ENCODE measurements at places on chromosomes 7 and 10. TPM values are rescaled to one million over a fixed set of nuclear protein-coding genes. Genes with fewer than 3 reads are reported as not detected.

DNA sequence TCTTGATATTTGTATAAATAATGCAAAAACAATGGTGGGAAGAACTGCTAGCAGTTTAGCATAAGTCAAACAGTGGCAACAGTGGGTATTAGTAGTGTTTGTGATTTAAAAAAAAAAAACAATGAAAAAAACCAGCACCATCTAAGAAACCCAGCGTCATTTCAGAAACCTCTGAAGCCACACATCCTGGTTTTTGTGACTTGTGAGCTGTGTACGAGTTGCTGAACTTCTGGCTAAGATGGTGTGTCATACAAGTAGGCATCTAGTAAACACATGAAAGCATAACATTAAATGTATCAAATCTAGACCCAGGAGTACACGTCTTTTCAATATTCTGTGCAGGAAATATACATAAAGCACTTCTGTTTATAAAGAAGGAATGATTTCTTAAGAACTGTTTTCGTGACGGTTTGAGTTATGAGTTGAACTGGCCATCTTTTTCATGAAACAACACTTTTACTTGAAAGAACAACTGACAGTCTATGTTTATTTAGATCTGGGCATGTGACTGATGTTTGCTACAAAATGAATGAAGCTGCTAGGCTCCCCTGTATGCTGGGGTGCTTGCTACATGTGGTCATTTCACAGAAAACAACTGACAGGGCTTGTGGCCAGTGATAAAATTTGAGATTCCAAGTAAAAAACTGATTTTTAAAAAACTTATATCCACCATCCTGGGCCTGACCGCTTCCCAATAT lies 143.5 kb downstream of the PIP4K2A start:
- no peaks in the 10 kb centered on the region for H3K27me3 ChIP-seq
- no peak for DNase-seq
- H3K4me1 ChIP-seq, result peaks cover 45% of the 10 kb centered on the region
- H3K4me3 ChIP-seq, result no peak overlapping the region

GRCh38 chr7:132059141-132059540 lies 502.7 kb upstream of the PODXL start:
- H3K4me1 ChIP-seq, result peaks cover 2% of the 10 kb centered on the region
- H3K27me3 ChIP-seq, result peaks cover 9% of the 10 kb centered on the region
- no peak overlapping the region for H3K27ac ChIP-seq

DNA sequence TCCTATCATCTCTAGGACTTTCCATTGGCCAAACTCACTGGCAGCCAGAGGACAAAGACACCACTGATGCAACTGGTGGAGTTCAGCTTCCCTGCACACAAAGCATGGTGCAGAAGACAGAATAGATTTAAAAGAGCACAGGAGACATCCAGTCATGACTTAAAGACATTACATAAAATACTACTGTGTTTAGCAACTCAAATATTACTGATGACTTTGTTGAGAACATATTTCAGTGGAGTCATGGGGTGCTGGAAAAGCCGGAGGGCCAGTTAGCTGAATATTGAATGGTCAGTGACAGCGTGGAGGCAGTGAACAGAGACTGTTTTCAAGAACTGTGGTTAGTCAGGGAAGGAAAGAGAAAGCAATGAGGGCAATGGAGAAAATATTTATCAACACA lies 296.3 kb upstream of the NRP1 start:
- H3K27me3 ChIP-seq, result no peaks in the 10 kb centered on the region
- H3K27ac ChIP-seq, result no peak overlapping the region
- no peak overlapping the region for H3K4me3 ChIP-seq
- DNase-seq, result no peak
- no peaks in the 10 kb centered on the region for H3K36me3 ChIP-seq

- H3K27ac ChIP-seq, result no peak overlapping the region
- no peak for DNase-seq
- peaks cover 4% of the 10 kb centered on the region for H3K4me1 ChIP-seq
- H3K4me3 ChIP-seq, result no peak overlapping the region
- H3K36me3 ChIP-seq, result no peaks in the 10 kb centered on the region
- H3K27me3 ChIP-seq, result peaks cover 32% of the 10 kb centered on the region
These were observed 40.7 kb upstream of the BET1 start for GRCh38 chr7:94044806-94045205.

- no peak overlapping the region for H3K4me3 ChIP-seq
- peaks cover 34% of the 10 kb centered on the region for H3K36me3 ChIP-seq
- H3K4me1 ChIP-seq, result peaks cover 14% of the 10 kb centered on the region
- no peak overlapping the region for H3K27ac ChIP-seq
- no peak for DNase-seq
These were observed 999 bp upstream of the MRPS24 start for GRCh38 chr7:43870316-43870715.

GRCh38 chr10:114316744-114317143 lies 77.7 kb downstream of the VWA2 start:
- no peaks in the 10 kb centered on the region for H3K36me3 ChIP-seq
- no peaks in the 10 kb centered on the region for H3K4me1 ChIP-seq
- H3K27ac ChIP-seq, result no peak overlapping the region
- H3K27me3 ChIP-seq, result peaks cover 4% of the 10 kb centered on the region
- DNase-seq, result no peak

- peaks cover 4% of the 10 kb centered on the region for H3K27me3 ChIP-seq
- no peak for DNase-seq
- no peak overlapping the region for H3K27ac ChIP-seq
- H3K36me3 ChIP-seq, result peaks cover 2% of the 10 kb centered on the region
- H3K4me1 ChIP-seq, result peaks cover 3% of the 10 kb centered on the region
These were observed 88.9 kb downstream of the C1GALT1 start for GRCh38 chr7:7271094-7271874.

DNA sequence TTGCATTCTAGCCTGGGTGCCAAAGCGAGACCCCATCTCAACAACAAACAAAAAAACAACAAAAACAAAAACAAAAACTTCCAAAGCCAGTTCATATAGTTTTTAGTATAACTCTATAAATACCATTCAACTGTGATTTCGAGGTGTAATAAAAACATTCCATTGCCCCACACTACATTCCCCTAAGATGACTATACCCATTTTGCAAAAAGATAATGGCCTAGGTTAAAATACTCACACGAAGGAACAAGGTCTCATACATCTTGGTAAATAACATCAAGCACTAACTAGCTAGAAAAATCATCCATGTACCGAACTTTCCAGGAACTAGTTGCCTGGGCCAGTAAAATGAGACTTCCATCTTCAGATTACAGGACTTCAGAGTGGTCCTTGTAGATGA lies 55.4 kb downstream of the GLI3 start:
- no peaks in the 10 kb centered on the region for H3K4me1 ChIP-seq
- no peak for DNase-seq
- no peaks in the 10 kb centered on the region for H3K27me3 ChIP-seq
- H3K27ac ChIP-seq, result no peak overlapping the region

- H3K36me3 ChIP-seq, result no peaks in the 10 kb centered on the region
- H3K4me1 ChIP-seq, result no peaks in the 10 kb centered on the region
- H3K4me3 ChIP-seq, result no peak overlapping the region
- no peak for DNase-seq
- H3K27ac ChIP-seq, result no peak overlapping the region
- no peaks in the 10 kb centered on the region for H3K27me3 ChIP-seq
These were observed 517.4 kb downstream of the CCSER2 start for GRCh38 chr10:84845628-84846261.

DNA sequence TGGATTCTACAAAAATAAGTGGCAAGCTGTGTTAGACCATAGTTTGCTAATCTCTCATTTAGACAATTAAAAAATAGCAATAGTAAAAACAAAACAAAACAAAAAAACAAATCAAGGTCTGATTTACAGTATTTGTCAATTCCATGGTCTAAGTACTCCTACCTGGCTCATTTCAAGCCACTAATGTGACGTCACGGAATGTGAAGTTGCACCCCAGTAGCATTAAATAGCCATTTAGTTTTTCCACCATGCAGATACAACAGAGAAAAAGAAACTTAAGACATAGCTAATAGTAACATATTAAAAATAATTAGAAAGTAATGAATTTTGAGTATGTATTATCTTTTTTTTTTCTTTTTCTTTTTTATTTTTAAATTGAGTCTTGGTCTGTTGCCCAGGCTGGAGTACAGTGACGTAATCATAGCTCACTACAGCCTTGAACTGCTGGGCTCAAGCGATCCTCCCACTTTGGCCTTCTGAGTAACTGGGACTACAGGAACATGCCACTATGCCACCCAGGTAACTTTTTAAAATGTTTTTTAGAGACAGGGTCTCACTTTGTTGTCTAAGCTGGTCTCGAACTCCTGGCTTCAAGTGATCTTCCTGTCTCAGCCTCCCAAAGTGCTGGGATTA lies 101.2 kb downstream of the MKX start:
- H3K27me3 ChIP-seq, result peaks cover 21% of the 10 kb centered on the region
- no peak overlapping the region for H3K27ac ChIP-seq
- no peaks in the 10 kb centered on the region for H3K36me3 ChIP-seq

DNA sequence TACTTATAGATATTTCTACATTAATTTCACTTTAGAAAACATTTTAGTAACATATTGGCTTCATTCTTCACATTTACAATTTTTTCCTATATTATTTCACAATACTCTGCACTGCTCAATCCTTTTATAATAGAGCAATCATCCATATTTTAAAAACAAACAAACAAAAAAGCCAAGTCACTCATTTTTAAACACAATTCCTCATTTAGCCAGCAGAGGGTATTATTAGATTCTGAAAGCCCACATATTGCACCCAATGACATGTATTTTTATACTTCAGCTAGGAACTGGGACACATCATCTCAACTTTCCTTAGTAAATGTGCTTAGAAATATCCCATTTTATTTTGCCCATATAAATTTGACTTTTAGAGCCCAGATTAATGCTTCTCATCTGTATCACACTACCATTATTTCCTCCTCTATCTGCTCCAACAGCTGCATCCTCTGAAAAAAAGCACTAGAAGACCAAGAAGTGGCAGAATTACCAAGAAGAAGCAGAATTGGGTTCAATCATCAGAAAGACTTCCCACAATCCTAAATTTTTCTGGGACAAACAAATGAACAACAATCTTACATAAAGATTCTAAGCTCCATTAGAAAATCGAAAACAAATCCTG lies 29.5 kb downstream of the CTNNA3 start:
- H3K27ac ChIP-seq, result no peak overlapping the region
- DNase-seq, result no peak
- H3K4me1 ChIP-seq, result no peaks in the 10 kb centered on the region

GRCh38 chr7:19051767-19052375 lies 65.6 kb downstream of the TWIST1 start:
- H3K27me3 ChIP-seq, result no peaks in the 10 kb centered on the region
- no peaks in the 10 kb centered on the region for H3K4me1 ChIP-seq
- H3K4me3 ChIP-seq, result no peak overlapping the region
- H3K36me3 ChIP-seq, result no peaks in the 10 kb centered on the region
- H3K27ac ChIP-seq, result no peak overlapping the region

- DNase-seq, result no peak
- no peaks in the 10 kb centered on the region for H3K4me1 ChIP-seq
- H3K27ac ChIP-seq, result no peak overlapping the region
These were observed 352.3 kb upstream of the PODXL start for GRCh38 chr7:131908714-131909113.

GRCh38 chr7:95304990-95305389 lies 19.3 kb downstream of the PON1 start:
- no peaks in the 10 kb centered on the region for H3K36me3 ChIP-seq
- H3K4me1 ChIP-seq, result no peaks in the 10 kb centered on the region
- DNase-seq, result no peak
- H3K27me3 ChIP-seq, result peaks cover 6% of the 10 kb centered on the region

GRCh38 chr10:124403548-124403947 lies 15.2 kb downstream of the OAT start:
- DNase-seq, result no peak
- no peak overlapping the region for H3K4me3 ChIP-seq
- H3K36me3 ChIP-seq, result peaks cover 11% of the 10 kb centered on the region
- H3K27me3 ChIP-seq, result no peaks in the 10 kb centered on the region

GRCh38 chr10:17847585-17848296 lies 38.6 kb downstream of the MRC1 start:
- no peaks in the 10 kb centered on the region for H3K4me1 ChIP-seq
- peaks cover 12% of the 10 kb centered on the region for H3K27me3 ChIP-seq
- H3K27ac ChIP-seq, result no peak overlapping the region
- H3K4me3 ChIP-seq, result no peak overlapping the region

Gene ITGB8
- total RNA-seq, result not detected

Gene KCND2
- total RNA-seq, result not detected

Gene TSPAN12
- not detected for total RNA-seq

Gene CPXM2
- not detected for total RNA-seq

Gene HYAL4
- total RNA-seq, result not detected

Gene BUD23
- total RNA-seq, result 58.7 TPM

Gene SLC26A3
- not detected for total RNA-seq

Gene IGFBP1
- not detected for total RNA-seq

Gene IGF2BP3
- total RNA-seq, result 0.94 TPM

Gene CRYGN
- total RNA-seq, result 0.91 TPM

Gene ACTR3C
- total RNA-seq, result 7.0 TPM

Gene CALML3
- total RNA-seq, result not detected
